CD4-positive, alpha-beta T cell treated with Interleukin-21 for 1 hour (primary cell): ENCODE measurements at places on chromosomes 5 and 9.

GRCh38 chr5:31100047-31100575, 93.4 kb upstream of the CDH6 start:
- no peak for DNase-seq

DNA sequence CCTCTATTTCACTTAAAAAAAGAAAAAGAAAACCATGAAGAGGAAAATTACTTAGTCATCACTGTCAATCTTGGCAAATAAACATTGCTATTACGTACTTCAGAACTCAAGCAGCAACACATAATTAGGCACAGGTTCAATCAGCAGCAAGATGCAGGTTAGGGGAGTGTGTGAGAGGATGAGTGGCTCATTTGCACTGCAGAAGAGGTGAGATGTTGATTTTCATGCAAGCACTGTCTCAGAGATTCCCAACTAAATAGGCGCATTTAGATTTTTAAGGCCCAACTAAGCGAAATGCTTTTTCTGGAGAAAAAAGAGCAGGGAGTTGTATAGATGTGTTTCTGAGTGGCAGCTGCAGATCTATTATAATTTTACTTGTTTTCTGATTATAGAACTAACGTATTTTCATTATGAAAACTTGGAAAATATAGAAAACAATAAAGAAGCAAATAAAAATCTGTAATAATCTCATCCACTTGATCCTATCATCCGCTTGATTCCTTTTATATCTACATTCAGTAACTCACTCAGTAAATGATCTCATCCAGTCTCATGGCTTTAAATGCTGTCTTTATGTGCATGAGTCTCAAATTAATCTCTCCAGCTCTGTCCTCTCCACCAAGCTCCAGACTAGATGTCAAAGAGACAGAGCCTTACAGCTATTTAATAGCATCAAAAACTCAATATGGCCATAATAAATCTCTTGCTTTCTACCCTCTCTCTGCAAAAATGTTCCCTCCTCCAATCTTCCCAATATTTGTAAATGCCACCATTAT, 162.5 kb downstream of the ZNF462 start:
- DNase-seq, result no peak

GRCh38 chr5:150123542-150123941, 32.1 kb downstream of the PDGFRB start:
- DNase-seq, result peak; percentile 2

DNA sequence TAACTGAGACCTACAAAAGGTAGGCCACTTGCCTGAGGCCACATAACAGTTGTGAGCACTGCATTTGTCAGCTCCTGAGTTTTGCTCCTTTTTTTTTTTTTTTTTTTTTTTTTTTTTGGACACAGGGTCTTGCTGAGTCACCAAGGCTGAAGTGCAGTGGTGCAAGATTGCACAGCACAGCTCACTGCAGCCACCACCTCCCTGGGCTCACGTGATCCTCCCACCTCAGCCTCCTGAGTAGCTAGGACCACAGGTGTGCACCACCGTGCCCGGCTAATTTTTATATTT, 37.1 kb downstream of the LAMC3 start:
- DNase-seq, result no peak

DNA sequence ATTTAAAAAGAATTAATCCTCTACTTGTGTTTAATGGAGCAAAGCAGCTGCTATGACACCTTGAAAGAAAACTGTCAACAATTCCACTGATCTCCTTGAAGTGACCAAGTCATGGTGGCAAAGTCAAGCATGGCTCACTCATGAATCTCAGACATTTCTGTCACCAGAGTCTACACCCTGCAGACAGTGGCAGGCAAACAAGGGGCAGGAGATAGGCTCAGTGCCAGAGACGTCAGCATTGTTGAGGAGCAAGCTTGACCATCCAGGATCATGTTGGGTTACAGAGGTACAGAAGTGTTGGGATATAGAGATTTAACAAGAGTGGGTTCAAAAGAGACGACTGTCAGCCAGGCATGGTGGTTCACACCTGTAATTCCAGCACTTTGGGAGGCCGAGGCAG, 16.1 kb upstream of the VPS13A start:
- DNase-seq, result no peak

DNA sequence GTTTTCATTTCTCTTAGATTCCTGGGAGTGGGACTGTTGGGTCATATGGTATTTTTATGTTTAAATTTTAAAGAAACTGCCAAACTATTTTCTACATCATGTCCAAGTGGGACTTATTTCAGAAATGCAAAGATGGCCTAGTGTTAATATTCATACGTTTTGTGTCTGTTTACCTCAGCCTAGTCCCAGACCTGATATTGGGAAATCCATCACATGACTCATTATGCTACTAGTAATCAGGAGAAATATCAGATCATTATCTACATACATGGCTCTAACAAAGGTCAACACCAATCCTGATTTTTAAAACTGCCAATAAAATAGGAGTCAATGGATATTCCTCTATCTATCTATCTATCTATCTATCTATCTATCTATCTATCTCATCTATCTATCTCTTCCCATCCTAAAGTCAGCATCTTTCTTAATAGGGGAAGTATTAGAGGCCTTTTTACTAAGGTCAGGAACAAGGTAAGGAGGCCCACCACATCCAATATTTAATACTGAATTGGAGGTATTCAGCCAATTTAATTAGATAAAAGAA, 4.7 kb downstream of the RASGEF1C start:
- no peak for DNase-seq
